RWPE1 (cell line): ENCODE measurements at places on chromosomes 1 and 21.

- no peak for DNase-seq
Observed at GRCh38 chr21:46428286-46428685, 30.4 kb upstream of the DIP2A start.

DNA sequence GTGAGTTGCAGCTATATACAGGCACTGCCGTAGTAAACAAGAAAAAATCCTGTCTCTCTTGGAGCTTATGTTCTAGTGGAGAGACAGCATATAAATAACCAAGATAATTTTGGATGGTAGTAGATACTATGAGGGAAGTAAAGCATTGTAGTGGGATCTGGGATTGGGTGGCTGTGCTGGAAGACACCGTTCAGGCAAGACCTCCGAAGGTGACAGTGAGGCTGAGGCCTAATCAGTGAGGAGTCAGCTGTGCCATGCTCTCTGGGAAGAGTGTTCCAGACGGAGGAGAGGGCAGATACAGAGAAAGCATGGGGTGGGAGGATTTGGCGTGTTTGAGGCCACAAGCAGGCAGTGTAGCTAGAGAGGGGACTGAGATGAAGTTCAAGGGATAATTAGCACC lies 6.0 kb downstream of the TMEM222 start:
- DNase-seq = no peak

DNA sequence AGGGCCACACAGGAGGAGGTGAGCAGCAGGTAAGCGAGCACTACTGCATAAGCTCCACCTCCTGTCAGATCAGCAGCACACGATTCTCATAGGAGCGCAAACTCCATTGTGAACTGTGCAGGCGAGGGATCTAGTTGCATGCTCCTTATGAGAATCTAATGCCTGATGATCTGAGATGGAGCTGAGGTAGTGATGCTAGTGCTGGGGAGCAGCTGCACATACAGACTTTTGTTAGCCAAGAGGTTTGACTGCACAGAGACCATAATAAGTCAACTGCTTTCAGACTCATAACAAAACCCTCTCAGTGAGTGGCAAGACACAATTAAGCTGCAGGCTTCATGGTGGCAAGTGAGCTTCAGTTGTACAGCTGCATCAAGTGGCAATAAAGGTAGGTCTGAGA lies 83.4 kb downstream of the PSMG1 start:
- DNase-seq = no peak

GRCh38 chr21:43330306-43330881 lies 96.5 kb downstream of the SIK1 start:
- no peak for DNase-seq

- DNase-seq = peak; percentile 79
Observed at GRCh38 chr1:7810395-7810794, 26.3 kb downstream of the PER3 start.

- DNase-seq = no peak
Observed at GRCh38 chr21:26739189-26739588, 106.0 kb downstream of the ADAMTS1 start.

- DNase-seq = no peak
Observed at GRCh38 chr1:1165900-1166421, 7.7 kb upstream of the TTLL10 start.

- DNase-seq = peak; percentile 73
Observed at GRCh38 chr1:9413071-9413876, 120.6 kb downstream of the SPSB1 start.

- no peak for DNase-seq
Observed at GRCh38 chr1:221965252-221965651, 223.4 kb upstream of the DUSP10 start.

DNA sequence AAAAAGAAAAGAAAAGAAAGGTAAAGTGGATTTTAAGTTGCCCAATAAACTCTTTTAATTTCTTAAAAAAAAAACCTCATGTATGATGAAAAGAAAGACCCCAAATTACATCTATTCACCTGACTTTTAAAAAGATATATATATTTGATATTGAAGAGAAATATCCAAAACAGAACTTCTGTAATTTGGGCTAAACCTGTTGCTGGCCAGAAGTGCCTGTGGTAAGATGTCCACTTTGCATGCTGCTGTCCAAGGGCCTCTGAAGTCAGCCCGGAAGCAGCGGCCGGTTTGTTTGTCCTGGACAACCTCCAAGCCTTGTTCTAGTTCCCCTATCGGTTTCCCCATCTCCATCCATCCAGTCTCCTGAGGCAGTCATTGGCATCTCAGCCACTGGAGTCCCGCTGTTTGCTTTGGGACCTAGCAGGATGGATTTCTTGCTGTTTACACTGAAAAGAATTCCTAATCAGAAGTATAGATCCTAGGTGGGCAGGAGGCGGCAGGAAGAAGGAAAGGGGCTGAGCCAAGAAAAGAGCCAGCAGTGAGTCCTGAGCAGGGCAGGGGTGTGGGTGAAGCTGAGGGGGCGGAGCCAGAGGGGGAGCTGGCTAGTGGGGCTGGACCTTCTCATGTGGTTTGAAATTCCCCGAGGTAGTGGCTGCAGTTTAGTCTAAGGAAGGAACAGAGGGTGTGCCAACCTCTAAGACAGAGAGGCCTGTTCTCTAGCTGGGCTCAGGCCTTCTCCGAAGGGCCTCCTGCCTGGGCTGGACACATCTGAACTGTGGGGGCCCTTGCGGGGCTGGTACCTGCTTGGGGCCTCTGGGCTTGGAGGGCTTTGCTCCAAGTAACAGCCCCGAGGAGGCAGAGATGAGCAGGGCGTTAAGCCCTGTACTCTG lies 3.3 kb downstream of the NCMAP start:
- DNase-seq = no peak

DNA sequence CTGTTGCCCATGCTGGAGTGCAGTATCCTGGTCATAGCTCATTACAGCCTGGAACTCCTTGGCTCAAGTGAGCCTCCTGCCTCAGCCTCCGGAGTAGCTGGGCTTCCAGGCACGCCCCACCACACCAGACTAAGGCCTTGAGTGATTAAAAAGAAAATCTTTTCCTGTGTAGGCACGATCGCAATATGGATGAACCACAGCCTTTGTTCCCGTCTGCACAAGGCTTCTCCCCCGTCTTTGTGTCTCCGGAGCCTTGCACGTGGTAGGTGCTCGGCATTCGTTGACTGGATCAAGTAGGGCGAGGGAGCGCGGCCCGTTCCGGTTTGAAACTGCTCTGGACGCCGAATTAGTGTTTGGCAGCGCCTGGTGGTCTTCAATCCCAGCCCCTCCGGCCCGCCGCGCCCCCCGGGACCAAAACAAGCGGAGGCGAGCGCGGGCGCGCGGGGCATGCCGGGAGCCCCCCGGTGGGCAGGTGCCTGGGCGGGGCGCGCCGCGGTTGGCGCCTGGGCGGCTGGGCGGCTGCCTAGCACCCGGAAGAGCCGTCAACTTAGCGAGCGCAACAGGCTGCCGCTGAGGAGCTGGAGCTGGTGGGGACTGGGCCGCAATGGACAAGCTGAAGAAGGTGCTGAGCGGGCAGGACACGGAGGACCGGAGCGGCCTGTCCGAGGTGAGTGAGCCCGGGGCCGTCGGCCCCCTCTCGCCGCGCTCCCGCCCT lies at the start of gene SFT2D2:
TSS of gene SFT2D2 (plus strand) at position 529 of the 715 bp plus-strand sequence. CDS start at position 605, 76 bp downstream.
- peak; percentile 78 for DNase-seq

DNA sequence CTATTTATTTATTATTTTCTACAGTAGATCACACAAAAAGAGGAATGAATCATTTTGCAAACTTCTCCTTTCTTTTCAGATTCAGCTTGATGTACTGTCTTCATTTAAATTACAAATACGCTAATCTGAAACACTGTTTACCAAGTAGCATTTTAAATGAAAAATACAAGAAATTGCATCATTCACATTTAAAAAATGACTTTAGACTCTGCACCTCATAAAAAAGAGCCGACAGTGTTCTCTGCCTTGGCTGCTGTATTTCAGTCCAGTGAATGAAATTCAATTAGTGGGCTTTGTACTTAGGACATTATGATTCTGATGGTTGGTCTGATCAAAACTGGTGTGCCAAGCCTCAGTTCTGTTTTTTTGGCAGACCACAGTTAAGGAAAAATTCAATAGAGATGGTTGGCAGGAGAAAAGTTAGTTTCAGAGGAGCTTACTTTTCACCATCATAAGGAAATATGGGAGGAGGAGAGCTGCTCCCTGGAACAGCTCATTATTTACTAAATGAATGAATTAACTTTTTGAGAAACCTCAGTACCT lies 222.4 kb upstream of the ESRRG start:
- no peak for DNase-seq

- DNase-seq = no peak
Observed at GRCh38 chr1:31699341-31699891, 4.4 kb downstream of the COL16A1 start.

GRCh38 chr1:154998201-154998780 lies 4.3 kb upstream of the ZBTB7B start:
- DNase-seq = no peak

DNA sequence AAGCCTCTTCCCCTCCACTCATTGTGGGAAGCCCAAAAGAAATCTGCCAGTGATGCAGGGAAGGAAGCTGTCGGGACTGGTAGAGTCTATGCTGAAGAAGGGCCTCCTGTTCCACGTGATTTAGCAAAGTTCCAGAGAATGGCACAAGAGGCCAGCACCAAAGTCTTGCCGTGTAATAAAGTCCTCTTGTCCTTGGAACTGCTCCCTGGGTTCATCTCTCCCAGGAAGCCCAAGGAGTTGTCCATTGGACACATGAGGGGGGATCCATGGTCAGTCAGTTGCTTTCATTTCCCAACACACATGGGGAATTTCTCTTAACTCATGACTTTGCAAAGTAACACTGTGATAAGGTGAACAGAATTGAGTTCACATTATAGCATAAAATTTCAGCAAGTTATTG lies 116.1 kb upstream of the RAB4A start:
- no peak for DNase-seq
